ENCODE measurements at places on chromosomes 4 and X.

GRCh38 chr4:119207051-119207450 lies 5.5 kb upstream of the USP53 start:
- DNase-seq: no peak

- DNase-seq: no peak
These were observed 25.2 kb upstream of the PLAC1 start for GRCh38 chrX:134683351-134684005.

GRCh38 chrX:48626401-48627298 lies 29.4 kb downstream of the WDR13 start:
- no peak for DNase-seq

GRCh38 chr4:98470831-98471230 lies 187.6 kb downstream of the TSPAN5 start:
- DNase-seq: no peak

- no peak for DNase-seq
These were observed 42.7 kb downstream of the ASMT start for GRCh38 chrX:1657367-1658070.

DNA sequence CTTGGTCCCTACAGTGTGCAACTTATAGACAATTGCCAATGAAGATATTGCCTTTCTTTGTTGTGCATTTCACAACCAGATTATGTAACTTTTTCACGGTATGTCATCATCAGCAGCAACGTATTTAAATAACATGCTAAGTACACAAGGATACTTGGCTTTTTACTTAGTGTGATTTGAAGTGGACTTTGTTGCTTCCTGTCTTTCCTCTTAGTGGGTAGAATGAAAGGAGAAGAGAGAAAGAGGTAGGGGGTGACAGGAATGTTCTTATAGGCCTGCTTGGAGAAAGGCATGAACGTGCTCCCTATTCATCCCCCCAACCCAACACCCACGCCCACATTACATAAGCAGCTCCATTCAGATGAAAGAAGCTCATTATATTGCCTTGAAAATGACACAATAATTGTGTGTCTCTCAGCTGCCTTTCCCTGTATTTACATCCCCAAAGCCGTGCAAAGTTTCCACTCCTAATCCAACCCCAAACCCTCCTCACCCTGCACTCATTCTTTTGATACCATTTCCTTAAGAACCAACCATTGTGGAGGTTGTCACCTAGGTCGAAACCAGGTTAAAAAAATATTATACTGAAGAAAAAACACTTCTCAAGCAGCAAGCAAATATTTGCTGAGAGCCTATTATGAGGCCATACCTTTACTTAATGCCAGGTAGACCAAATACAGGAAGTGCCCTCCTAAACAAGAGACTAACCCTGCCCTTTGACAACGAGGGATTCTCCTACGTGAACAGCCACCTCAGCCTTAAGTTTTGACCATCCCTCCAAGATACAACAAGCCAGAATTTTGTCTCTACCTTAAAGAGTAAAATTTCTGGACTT lies 25.2 kb upstream of the GK start:
- DNase-seq: no peak

DNA sequence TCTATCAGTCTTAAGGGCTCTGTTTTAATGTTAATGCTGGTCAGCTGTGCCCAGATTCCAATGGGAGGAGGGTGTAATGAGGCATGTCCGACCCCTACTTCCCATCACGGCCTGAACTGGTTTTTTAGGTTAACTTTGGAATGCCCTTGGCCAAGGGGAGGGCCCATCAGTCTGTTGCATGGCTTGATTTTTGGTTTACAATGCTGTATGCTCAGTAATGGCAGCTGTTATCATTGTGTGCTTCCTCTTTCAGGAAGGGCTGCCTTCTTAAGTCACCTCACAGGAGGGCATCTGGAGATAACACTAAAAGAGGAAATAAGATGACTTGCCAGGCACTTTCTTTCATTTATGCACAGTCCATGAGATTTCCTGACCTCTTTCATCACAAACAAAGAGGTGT lies 36.3 kb downstream of the ATXN3L start:
- DNase-seq: no peak

- no peak for DNase-seq
These were observed 877 bp downstream of the GPRASP1 start for GRCh38 chrX:102652031-102652688.
